Astrocyte of the spinal cord (primary cell): ENCODE measurements at places on chromosomes 7 and 10.

DNA sequence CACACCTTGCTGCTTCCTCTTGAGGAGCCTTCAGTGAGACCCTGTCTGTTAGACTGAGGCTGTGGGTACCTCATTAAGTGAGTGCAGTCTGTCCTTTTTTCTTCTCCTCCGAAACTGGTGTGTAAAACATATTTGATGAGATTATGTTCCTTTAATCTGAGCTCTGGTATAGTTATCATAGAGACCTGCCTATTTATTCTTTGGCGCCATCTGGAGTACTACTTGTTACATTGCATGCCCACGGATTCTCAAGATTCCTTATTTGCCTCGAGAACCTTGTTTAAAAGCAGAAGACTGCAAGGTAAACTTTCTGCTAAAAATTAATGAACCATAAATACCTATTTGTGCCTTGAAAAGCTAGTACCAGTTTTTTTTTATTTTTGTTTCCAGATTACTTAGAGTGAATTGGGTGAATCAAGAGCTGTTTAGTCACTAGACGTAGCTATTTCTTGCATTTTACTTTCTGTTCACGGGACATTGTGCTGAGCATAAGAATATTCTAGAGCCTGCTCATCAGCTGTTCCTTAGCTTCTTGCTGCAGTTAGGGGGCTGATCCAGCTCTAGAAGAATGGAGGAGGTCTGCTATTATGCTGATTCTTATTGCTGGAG is 16.9 kb upstream of the STMP1 start:
- peak; percentile 59 for DNase-seq

DNA sequence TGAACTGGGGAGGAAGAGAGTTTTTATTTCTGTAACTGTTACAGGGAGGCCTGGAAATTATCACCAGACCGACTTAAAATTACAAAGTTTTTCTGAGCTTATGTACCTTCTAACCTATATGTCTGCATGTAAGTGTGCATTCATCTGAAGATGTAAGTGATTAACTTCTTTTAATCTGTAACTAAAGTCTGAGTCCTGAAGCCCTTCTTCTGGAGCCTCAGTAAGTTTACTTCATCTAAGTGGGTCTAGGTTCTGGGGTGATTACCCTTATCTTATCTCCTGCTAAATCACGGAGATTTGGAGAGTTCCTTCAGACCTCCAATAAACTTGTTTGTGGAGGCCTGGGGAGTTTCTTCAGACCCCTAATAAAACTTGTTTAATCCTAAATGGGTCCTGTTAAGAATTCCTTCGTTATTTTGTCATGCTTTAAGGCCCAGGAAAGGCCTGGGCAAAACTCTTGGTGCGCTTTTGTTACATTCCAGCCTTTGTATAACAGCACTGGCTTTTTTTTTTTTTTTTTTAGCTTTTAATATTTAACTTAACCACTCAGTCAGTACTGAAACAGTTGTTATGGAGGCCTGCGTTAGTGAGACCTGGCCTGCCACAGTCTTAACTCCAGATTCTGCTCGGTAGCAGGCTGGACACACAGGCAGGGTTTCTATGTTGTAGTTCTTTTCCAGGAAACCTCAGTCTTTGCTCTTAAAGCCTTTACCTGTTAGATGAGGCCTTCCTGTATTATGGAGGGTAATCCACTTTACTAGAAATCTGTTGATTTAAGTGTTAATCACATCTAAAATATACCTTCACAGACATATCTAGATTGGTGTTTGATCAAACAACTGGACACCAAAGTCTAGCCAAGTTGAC is 33.0 kb downstream of the TPST1 start:
- DNase-seq: no peak

DNA sequence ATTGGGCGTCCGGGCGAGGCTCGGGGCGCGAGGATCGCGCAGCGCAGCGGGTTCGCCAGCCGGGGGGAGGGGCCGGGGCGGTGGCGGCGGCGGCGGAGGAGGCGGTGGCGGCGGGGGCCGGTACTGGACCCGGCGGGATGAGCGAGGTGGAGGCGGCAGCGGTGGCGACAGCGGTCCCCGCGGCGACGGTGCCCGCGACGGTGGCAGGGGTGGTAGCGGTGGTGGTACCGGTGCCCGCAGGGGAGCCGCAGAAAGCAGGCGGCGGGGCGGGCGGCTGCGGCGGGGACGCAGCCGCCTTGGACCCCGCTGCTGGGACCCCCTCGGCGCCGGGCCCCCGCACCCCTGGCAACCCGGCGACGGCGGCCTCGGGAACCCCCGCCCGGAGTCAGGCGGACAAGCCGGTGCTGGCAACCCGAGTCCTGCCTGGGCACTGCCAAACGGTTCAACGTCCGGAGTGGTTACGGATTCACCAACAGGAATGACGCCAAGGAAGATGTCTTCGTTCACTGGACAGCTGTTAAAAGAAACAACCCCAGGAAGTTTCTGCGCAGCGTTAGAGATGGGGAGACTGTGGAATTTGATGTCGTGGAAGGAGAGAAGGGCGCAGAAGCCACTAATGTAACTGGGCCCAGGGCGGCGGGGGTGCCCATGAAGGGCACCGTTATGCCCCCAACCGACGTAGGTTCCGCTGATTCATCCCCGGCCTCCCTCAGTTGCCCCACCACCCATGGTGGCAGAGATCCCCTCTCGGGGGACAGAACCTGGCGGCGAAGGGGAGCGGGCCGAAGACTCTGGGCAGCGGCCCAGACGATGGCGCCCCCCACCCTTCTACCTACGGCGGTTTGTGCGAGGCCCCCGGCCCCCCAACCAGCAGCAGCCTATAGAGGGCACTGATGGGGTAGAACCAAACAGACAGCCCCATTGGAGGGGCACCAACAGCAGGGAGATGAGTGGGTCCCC is 100.3 kb upstream of the CPXM2 start:
- no peak for DNase-seq

- peak; percentile 32 for DNase-seq
Observed at GRCh38 chr10:96370584-96371157, 11.9 kb upstream of the OPALIN start.

GRCh38 chr7:132846086-132846485 is 235.8 kb downstream of the CHCHD3 start:
- no peak for DNase-seq

DNA sequence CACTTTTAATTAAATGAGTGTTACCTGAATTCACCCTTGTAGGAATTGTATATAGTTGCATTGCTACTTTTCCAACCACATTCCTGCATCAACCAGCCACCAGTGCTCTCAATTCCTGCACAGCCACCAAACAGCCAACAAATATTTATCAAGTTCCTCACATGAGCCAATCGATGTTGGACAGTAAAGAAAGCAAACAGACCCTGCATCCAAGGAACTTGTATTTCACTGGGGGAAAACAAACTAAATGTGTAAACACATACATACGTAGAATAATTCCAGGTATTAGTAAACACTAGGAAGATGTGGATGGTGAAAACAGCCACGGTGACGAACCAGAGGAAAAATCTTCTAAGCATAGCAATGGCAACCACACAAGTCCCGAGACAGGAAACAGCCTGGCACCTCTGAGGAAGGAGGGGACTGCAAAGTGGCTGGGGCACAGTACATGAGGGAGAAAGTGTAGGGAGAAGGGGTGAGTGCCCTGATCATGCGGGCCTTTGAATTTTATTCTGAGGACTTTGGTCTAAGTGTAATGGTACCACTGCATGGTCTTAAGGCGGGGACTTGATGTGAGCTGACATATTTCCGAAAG is 111.2 kb downstream of the XRCC2 start:
- DNase-seq: no peak

GRCh38 chr10:31582365-31583052 is 263.5 kb downstream of the ZEB1 start:
- peak; percentile 16 for DNase-seq

DNA sequence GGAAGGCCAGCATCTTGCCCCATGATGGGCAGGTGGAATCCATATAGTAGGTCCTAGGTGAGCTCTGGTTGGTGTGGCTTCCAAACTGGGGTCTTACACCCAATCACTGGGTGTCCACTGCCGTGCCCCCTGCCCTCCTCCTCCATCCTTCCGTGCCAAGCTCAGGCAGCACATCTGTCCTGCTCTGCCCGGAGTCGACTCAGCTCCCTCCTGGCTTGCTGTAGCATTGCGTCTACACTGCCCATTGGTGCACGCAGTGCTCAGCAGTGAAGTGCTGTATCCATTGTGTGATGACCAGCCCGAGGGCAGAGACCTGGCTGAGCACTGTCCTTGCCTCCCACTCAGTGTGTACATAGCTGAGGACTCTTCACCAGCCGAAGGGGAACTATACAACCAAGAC is 148.4 kb downstream of the ADAM12 start:
- DNase-seq: no peak

- DNase-seq: no peak
Observed at GRCh38 chr7:114657279-114657678, 242.7 kb downstream of the FOXP2 start.

GRCh38 chr10:26556748-26557640 is 118.9 kb downstream of the APBB1IP start:
- peak; percentile 40 for DNase-seq

DNA sequence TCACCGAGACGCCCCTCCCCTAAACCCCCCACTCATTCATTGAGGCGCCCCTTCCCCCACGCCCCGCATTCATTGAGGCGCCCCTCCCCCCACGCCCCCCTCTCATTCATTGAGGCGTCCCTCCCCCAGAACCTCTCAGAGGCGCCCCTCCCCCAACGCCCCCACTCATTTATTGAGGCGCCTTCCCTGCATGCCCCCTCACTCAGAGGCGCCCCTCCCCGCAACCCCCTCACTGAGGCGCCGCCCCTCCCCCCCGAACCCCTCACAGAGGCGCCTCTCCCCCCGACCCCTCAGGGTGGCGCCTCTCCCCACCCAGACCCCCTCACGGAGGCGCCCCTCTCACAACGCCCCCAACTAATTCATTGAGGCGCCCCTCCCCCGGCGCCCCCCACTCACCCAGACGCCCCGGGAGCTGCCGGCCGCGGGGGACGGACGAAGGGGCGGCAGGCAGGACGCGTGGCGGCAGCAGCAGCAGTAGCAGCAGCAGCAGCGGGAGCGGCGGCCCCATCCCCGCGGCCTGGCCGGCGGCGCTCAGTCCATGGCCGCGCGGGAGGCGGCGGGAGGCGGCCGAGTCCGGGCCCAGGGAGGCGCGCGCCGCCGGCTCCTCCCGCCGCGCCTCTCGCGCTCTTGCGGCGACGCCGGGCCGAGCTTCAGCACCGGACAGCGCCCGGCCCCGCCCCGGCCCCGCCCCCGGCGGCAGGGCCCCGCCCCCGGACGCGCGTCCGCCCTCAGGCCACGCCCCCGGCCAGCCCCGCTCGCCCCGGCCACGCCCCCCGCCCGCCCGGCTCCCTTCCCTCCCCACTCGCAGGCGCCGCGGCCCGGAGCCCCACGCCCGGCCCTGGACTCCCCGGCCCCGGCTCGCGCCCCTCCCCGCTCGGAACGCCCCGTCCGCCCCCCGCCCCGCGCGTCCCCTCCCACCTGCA is at the start of gene PTPRN2:
Gene PTPRN2, minus strand, starts transcription at position 662 of the 923 bp plus-strand sequence.
- peak; percentile 39 for DNase-seq

GRCh38 chr10:116748041-116748440 is 5.7 kb upstream of the HSPA12A start:
- no peak for DNase-seq

GRCh38 chr7:42167206-42167605 is 69.8 kb downstream of the GLI3 start:
- DNase-seq: no peak

DNA sequence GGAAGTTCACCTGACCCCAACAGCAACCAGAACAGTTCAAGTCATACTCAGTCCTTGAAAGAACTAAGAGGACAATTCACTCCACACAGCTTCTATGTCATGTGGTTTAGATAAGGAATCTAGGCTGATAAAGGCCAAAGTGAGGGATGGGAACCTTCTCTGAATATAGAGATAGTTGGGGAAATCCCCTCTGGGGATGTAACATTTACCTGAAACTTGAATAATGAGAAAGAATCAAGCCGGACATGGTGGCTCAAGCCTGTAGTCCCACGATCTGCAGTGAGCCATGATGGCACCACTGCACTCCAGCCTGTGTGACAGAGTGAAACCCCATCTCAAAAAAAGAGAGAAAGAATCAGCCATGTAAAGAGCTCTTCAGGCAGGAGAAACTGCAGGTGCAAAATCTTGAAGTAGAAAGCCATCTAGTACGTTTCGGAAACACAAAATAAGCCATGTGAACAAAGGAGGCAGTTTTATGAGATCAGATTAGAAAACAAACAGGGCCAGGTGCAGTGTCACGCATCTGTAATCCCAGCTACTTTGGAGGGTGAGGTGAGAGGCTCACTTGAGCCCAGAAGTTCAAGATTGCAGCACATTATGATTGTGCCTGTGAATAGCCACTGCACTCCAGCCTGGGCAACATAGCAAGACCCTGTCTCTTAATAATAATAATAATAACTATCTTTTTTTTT is 4.5 kb upstream of the DNMBP start:
- DNase-seq: no peak

- DNase-seq: no peak
Observed at GRCh38 chr10:106819490-106819889, 345.0 kb downstream of the SORCS1 start.

GRCh38 chr7:110568932-110569331 is 522.0 kb upstream of the LRRN3 start:
- no peak for DNase-seq

- peak; percentile 74 for DNase-seq
Observed at GRCh38 chr7:90709501-90710465, 113.7 kb downstream of the CDK14 start.

GRCh38 chr7:97573065-97573464 is 158.8 kb upstream of the TAC1 start:
- DNase-seq: no peak

- no peak for DNase-seq
Observed at GRCh38 chr7:70545214-70545613, 586.7 kb upstream of the GALNT17 start.

DNA sequence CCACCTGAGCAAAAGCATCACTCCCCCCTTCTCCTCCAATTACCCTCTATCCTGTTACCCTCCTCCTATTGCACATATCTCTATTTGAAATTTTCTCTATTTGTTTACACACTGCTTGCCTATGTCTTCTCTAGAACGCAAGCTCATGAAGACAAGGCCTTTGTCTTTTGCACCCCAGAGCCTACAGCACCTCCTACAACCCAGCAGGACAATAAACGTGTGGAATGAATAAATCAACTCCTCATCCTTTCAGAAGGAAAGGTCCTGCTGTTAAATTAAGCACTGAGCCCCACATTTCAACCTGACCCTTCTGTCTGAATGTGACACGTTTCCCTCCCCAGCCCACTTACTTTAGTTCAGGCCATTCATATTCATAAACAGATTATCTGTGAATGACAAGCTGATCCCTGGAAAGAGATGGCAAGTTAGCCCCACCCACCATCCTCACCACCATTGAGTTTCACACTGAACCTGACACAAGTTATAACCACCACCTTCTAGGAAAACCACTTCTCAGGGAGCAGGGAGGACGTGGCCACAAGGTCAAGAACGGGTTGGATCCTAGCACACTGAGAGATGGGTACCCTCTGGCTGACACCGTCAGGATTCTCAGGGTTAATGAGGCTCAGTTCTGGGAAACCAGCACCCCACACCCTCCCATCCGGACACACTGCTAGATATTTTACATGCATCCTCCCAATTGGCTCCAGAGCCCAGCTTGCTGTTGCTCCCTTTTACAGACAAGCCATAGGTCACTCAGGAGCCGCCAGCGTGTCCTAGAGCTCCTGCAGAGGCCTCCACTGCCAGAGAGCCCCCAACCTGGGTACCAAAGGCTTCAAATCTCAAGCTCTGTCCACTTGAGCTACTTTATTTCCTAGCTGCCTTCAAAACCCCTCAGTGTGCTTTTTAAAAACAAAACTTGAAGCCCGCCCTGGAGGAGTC is 934 bp downstream of the PRTFDC1 start:
- DNase-seq: no peak

- DNase-seq: no peak
Observed at GRCh38 chr10:61978965-61979364, 77.5 kb downstream of the ARID5B start.
